Cardiac septum (tissue), 1 donor: ENCODE measurements at places on chromosomes 1 and 21.

GRCh38 chr1:57003398-57004139, 37.8 kb upstream of the C8B start:
- DNase-seq = no peak

DNA sequence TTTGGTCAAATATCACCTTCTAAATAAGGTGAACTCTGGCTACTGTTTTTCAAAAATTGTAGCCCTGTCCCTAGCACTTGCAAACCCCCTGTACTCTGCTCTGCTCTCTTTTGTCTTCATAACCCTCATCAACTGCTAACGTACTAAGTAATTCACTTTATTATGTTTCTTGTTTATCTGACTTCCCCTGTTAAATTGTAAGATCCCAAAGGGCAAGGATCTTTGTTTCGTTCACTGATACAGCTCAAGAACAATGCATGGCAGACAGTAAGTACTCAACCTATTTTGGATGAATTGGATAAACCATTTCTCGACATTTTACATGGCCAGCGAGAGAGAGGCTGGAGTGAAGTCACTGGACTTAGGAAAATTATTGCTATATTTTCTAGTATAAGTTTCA, 46.9 kb downstream of the ATP5PF start:
- DNase-seq = no peak

DNA sequence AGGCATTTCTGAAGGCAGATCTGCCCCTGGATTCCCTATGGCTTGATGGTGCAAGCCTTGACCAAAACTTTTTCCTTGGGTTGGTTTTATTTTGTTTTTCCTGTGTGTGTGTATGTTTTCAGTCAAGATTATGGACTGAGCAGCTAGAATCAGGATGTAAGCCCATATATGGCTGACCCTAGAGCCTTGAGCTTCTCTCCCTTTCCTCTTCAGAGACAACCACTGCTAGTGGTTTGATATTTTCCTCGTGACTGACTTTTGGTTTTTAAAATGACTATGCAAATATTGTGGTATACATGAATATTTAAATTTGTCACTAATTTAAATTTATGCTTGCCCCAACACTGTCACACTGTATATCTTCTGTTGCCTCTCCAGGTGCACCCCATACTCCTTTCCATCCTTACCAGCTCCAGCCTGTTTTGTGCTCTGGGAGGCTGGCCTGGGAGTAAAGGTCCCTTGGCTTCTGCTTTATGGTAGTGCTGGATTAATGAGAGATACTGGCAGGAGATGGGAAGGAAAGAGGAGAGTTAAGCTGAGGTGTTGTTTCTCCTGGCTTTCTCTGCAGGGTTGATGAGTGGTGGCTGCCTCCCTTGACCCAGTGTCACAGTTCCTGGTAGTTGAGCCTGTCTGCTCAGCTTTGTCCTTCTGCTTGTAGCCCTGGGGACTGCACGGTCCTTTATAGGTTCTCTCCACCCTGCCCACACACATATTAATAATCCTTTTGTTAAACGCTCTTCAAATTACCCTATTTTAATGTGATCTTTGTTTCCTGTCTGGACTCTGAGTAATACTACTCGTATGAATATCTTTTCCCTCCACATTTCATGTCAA, 44.4 kb downstream of the RWDD3 start:
- DNase-seq = no peak

DNA sequence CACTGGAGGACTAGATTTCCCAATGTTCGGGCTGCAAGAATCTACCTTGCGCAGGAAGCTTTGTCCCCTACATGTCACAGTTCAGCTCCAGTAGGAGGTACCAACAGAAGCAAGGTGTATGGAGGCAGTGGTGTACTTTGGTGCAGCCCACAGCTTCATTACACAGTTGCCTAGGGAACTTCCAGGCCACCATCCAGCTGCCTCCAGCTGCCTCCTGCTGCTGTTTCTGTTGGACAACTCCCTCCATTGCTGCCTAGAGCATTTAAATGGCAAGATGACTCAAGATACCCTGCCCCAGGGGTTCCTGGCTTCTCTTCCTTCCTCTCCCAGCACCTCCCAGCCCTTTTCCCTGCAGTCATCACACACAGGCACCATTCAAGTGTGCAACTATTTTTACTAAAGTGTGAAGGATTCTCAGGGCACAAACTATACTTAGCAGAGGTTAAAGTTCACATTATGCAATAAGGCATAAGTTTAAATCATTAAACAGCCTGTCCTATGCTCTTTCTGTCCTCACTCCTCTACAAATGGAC, 39.0 kb upstream of the ATP1A1 start:
- no peak for DNase-seq

- no peak for DNase-seq
These were observed 27.8 kb upstream of the CTTNBP2NL start for GRCh38 chr1:112368198-112368597.

- no peak for DNase-seq
These were observed 63.9 kb downstream of the USP25 start for GRCh38 chr21:15793550-15794235.

GRCh38 chr1:210143465-210144062, 89.0 kb upstream of the SERTAD4 start:
- DNase-seq = no peak

- no peak for DNase-seq
These were observed 5.9 kb downstream of the CEP85 start for GRCh38 chr1:26239936-26240335.

DNA sequence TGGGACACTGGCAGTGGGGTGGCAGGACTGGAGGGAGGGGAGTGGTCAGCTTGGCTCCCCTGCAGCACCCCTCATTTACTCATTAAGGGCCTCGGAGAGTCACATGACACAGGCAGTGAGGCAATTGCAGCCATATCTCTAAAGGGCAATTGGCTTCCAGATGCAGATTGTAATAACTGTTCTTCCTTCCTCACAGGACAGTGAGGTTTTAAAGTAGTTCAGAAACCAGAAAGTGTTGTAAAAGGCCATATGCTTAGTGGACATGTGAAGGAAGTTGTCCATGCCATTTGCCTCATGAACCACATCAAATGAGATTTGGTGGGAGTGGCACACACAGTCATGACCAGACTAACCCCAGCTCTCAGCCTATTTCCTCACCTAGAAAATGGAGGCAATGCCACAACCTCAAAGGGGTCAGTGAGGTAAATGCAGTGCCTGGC, 11.1 kb downstream of the MTX1 start:
- DNase-seq = no peak

DNA sequence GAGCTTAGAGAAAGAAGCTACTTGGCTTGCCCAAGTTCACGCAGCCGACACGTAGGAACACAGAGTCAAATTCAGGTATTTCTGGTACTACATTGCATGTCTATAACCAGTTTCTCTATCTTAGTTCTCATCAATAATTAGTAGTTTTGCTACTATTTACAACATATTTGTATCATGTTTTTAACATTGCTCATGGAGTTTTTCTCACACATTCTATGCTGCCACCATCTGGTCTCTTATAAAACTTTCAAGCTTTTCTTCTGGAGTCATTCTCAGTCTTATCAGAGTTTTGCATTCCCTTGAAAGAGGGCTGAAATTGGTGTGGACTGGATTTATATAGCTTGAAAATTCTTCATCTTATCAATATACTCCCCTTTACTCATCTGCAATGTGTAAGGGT, 118.8 kb upstream of the PALMD start:
- DNase-seq = no peak

- DNase-seq = no peak
These were observed 26.5 kb downstream of the TAF5L start for GRCh38 chr1:229599218-229599954.

DNA sequence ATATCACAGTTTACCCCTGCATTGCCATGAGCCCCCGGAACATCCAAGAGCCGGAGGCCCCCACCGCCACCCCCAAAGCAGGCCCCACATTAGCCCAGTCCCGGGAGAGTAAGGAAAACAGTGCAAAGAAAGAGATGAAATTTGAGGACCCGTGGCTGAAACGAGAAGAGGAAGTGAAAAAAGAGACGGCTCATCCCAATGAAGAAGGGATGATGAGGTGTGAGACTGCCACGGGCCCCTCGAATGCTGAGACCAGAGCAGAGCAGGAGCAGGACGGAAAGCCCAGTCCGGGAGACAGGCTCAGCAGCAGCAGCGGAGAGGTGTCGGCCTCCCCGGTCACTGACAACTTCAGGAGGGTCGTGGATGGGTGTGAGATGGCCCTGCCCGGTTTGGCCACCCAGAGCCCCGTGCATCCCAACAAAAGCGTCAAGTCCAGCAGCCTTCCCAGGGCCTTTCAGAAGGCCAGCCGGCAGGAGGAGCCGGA, 532.4 kb downstream of the KIF26B start:
- peak; percentile 63 for DNase-seq

DNA sequence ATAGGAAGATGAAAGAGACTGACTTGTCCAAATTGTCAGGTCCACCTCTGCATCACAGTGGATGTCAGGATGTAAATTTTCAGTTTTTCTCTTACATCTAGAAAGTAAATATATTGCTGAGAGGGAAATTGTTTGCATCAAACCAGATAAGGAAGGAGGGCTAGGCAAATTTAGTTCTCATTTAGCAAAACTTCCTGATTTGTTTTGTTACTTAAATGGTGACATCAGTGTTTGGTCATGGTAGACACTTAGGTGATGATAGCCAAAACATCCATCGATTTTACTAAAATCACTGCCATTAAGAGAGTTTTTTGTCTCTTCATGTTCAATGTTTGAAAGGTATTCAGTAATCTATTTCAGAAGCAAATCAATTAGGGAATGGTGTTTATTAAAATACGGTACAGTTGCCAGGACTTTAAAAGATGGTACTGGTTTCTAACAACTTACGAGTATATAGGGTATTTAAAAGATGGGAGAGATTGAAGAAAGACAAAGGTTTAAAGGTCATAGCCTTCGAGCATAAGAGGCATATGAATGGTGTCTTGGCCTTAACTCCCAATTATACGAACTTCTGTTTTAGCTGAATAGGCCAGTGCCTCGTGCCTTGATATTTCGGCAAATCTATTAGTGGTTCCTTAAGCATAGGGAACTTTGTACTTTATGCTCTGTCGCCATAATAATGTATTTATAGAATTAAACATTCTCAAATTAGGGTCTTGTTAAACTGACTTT, 3.0 kb downstream of the IER5 start:
- DNase-seq = no peak

- no peak for DNase-seq
These were observed 19.5 kb downstream of the DIO1 start for GRCh38 chr1:53913352-53914033.

- no peak for DNase-seq
These were observed 4.5 kb downstream of the ADPRS start for GRCh38 chr1:36093226-36093625.

- no peak for DNase-seq
These were observed 70.1 kb upstream of the ESRRG start for GRCh38 chr1:216793303-216793702.

DNA sequence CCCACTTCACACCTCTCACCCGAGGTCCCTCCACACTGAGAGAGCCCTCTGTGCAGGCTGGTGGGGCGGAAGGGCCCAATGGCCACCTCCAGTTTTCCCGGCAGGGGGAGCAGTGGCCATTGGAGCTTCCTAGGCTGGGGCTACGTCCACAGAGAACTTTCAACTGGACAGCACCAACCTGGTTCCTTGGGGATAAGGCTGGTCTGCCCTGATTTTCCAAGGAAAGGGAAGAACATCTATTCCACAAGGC, 20.3 kb upstream of the LAPTM5 start:
- no peak for DNase-seq

DNA sequence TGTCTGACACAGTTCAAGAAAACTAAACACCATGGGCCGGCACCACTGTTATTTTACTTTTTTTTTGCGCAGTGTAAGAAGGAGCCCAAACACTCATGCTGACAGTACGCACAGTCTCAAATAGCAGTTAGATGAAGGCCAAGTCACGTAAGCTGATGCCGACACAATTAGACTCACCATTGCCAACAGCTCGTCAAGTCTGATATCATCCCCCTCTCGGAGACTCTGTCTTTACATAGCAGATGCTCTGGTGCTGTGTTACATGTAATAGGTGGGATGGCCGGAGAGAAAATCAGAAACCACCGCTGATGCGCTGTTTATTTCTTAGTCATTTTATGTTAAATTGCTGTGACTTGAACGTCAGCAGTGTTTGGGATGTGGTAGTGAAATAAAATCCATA, 49.3 kb downstream of the TGFB2 start:
- no peak for DNase-seq

DNA sequence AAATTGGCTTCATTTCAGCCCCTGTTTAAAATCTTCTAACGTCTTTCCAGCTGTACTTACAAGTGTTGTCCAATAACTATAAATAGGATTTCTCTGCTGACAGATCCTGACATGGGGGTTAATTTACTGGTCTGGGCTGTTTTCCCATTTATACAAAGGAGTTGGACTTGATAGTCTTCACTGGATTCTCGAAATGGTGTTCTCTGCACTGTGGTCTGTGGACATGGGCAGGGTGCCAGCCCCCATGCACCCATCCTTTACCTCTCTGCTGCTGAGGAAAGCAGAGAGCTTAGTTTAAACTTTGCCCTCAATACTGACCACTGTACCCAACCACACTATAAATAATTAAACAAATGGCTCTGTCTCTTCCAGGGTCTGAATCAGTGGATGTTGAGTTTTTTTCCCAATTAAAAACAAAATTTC, 5.2 kb downstream of the DIO1 start:
- DNase-seq = no peak

- peak; percentile 95 for DNase-seq
These were observed at the start of gene ENTREP3 for GRCh38 chr1:155255243-155256007. Gene ENTREP3 (minus strand): TSS chr1:155255483. CDS start chr1:155254877, 606 bp downstream.

- no peak for DNase-seq
These were observed 257.5 kb downstream of the KIF26B start for GRCh38 chr1:245412306-245412705.

GRCh38 chr1:177256153-177257075, 85.7 kb downstream of the BRINP2 start:
- DNase-seq = no peak

DNA sequence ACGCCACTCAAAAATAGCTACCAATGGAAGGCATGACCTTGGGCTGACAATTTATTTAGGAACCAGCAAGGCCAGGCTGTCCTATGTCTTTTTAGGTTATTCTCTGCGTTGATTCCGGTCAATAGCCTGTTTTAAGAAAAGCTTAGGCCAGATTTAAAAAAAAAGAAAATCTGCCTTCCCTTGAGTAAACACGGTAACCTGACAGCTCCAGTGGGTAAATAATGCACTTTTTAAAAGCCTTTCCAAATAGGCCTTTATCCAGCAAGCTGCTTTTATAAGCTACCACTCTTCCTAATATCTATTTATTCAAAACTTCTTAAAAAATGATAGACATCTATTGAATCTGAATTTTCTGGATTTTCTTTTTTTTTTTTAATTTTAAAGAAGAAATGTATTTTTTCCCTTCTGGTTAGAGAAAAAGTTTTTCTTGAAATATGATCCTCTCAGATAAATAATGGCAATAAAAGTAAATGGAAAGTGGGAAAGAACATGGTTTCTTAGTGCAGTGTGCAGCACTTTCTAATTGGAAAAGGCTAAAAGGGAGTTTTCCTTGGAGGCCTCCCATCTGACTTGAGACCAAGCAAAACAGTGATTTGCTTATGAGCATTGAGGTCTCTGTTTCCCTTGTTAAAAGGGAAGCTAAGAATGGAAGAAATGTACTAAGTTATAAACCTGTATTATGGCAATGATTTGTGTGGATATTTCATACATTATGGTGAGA, 281.0 kb upstream of the RUNX1 start:
- DNase-seq = no peak
